ENCODE measurements at places on chromosomes 5 and 9.

GRCh38 chr5:128376577-128376976, 161.5 kb downstream of the FBN2 start:
- DNase-seq: no peak

DNA sequence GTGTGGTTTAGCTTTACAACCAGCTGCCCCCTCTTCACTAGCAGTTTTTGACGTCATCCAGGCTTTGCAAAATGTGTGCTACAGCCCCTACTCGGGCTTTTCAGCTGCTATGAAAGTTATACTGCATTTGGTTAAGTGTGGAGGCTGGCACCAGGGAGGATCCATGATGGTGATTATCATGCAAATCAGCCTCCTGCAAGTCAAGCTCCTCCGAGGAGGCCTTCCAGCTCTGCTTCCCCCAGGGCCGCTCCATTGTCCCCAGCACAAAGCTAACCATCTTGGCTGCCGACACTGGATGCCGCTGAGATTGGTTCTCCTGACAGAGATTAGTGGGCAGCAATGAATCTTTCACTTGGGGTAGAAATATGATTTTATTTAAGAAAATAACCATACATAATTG, 159.6 kb downstream of the NR2F1-AS1 start:
- DNase-seq: no peak

DNA sequence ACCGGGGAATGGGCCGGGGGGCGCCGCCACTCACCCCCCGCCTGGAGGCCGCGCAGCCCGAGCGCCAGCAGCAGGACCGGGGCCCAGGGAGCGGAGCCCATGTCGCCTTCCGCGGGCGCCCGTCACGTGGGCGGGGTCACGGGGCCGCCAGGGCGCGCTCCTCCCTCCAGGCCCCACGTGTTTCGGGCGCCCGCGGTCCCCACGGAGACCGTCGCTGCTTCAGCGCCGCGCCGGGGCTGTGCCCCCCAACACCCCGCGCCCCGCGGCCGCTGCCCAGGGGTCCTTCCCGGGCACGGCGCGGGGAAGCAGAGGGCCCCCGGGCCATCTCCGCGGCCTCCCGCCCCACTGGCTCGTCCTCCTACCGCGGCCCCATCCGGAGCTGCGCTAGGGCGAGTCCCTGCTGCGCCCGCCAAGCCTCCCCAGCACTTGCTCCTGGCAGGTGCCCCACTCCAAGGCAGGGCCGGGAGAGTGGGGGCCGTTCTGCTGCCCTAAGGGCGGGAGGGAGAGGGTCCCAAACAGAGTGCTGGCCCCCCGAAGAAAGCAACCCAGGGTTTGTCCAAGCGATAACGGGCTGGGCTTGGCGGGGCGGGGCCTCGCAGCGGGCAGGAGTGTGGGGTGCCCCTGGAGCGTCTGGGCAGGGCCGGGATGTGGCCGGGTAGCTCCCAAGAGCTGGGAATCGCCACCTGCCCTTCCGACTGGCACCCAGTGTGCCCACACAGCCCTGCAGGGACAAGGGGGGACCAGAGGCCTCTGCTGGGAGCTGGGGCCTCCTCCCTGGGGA, at the start of gene DPP7:
DPP7 (minus strand) TSS at position 121 of the 781 bp plus-strand sequence; CDS start at position 101, 20 bp downstream.
- DNase-seq: peak; percentile 84

GRCh38 chr5:120017513-120017912, 388.2 kb downstream of the FAM170A start:
- DNase-seq: no peak

DNA sequence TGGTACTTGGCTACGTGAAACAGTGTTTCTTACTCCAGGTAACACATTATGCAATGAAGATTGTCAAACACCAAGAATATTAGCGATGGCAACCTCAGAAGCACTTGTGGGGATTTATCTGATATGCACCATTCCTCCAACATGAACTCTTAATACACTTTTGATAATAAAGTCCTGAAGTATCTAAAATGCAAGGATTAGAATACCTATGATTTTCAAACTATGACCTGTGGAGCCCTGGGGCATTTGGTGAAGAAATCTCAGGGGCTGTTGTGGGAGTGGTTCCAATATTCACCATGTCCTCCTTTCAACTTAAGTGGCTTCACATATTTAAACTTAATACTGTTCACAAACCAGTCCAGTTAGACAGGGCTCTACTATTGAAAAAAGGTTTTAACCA, 214.6 kb upstream of the POU5F2 start:
- no peak for DNase-seq

- DNase-seq: no peak
Observed at GRCh38 chr9:116959809-116960208, 272.7 kb downstream of the TRIM32 start.

- DNase-seq: no peak
Observed at GRCh38 chr5:149635394-149635793, 54.1 kb downstream of the ARHGEF37 start.

DNA sequence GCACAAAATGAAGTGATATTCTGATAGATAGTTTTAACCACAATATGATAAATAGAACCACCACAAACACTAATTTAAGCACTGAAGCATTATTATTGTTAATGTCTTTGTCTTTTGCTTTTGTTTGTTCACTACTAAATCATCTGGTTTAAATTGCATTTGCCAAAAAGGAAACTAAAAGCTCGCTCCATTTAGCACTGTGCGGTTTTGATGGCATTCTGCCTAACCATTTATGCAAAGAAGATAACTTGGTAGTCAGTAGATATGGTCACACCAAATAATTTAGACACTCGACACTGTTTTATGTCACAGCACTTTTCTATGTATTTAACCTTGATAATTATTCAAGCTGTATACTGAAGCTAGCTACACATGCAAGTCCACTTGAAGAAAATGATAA, 849.8 kb upstream of the CDH6 start:
- DNase-seq: no peak

DNA sequence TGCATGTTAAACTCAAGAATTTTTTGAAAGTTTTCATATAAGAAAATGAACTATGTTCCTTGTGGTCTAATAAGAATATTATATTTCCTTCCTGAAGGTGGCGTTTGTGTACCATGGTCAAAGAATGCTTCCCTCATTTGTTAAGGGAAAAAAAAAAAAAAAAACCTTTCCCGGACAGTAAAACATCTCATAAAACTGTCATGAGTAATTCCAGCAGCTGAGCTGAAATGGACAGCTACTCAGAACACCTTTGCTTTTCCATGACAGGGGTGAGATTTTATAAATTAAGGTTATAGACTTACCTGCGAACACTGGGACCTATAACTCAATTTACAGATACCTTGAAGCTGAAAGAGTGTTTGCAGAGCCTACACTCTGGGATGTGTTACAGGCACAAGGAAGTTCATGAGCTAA, 113.2 kb upstream of the RANBP3L start:
- no peak for DNase-seq

DNA sequence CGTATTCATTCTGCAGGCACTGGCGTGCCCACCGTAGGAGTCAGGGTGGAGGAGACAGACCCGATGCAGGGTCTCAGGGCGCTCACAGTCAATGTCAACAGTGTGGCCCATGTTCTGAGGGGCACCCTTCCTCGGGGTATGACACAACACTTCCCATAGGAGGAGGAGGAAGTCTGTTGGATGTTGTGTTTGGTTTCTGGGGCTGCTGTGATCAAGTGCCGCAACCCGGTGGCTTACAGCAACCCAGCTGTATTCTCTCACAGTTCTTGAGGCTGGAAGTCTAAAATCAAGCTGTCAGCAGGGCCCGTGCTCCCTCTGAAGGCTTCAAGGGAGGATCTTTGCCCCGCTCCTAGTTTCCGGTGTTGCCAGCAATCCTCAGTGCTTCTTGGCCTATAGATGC, 5.6 kb upstream of the HNRNPAB start:
- DNase-seq: peak; percentile 16

- no peak for DNase-seq
Observed at GRCh38 chr5:142663246-142663645, 22.6 kb downstream of the FGF1 start.

DNA sequence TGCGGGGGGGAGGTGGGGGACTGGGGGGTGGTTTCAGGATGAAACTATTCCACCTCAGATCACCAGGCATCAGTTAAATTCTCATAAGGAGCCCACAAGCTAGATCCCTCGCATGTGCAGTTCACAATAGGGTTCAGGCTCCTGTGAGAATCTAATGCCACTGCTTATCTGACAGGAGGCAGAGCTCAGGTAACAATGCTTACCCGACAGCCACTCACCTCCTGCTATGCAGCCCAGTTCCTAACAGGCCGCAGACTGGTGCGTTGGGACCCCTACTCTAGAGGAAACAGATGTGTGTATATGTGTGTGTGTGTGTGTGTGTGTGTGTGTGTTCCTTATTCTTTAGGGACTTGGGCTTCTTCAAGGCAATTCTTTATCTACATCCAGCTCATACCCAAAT, 352.3 kb upstream of the CCNH start:
- DNase-seq: no peak

DNA sequence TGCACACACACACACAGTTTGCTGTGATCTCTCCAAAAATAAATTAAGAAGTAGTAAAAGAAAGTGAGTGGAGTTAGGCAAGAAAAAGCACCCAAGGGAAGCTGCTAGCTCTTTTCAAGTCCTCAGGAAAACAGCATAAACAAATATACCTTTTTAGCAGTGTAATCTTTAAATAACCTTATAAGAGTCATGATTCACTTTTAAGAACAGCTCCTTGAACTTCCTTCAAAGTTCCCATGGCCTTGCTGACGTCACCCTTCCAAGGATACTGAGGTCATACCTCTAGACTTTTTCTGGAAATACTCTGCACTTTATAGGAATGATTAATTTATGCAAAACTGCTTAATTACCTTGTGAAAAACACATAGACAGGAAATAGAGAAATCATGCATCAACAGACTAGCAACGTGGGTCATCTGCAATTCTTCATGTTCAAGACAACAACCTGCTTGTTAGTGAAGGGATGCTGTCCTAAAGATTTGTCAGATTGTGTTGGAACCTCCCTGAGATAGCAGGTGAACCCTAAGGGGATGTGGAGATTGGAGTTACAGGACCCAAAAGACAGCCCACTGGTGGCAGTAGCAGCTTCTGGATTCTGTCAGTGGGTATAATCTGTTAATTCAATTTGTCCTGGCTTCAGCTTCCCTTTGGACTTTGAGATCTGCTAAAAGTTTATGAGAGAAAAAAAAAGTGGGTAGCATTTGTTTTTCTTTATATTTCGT, 229.0 kb downstream of the ELAVL2 start:
- DNase-seq: no peak

GRCh38 chr5:133327946-133328401, 276.2 kb downstream of the HSPA4 start:
- DNase-seq: no peak

DNA sequence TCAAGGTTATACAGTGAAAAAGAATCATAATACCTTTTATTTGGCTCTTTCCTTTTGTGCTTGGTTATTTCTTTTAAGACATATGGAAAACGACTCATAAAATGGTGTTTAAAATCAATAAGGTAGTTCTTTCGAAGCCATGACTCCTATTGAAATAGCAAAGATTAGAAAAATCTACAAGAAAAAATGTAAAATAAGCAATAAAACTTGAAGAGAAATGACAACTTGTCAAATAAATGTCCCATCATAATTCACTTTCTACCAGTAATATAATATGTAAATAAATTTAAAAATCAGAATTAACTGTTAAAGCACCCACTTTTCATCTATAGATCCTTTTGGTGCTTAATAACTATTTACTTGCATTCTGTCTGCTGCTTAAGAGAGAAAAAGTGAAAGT, 12.5 kb downstream of the TEX10 start:
- no peak for DNase-seq

DNA sequence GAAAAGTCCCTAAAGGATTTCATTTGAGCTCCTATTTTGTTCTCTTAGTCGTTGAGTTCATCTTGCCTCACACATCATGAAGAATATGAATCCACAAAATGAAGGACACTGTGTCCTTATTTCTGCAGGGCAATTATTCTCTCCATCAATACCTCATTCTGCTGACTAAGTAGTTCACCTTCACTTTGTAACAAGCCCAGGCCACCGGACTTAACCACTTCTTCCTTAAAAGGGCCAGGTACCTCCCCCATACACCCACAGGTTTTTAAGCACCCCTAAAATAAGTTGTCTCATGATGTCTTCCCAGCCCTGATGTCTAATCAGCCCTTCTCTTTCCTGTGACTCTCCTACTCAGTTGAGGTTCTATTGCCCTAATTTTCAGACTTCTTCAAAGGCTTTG, 67.1 kb upstream of the PLPP6 start:
- no peak for DNase-seq

GRCh38 chr9:104974053-104974962, 46.4 kb upstream of the ABCA1 start:
- no peak for DNase-seq

DNA sequence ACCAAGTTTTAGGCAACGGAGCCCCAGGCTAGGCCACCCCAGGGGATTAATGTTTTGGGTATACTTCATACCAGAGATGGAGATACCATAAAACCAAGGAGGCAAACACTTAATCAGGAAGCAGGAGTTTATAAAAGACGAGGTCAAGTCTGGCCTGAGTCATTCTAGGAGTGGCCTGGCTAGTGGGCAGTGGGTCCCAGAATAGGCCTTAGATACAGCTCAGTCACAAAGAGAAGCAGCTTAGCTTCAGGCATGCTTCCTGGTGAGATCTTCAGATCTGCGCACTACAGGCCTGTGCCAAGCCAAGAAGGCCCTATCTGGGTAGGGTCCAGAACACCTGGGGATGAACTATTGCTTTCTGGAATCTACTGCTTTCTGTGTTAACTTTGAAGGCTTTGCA, 20.6 kb upstream of the NR5A1 start:
- no peak for DNase-seq

GRCh38 chr5:57455511-57456455, 26.8 kb downstream of the ACTBL2 start:
- DNase-seq: no peak

DNA sequence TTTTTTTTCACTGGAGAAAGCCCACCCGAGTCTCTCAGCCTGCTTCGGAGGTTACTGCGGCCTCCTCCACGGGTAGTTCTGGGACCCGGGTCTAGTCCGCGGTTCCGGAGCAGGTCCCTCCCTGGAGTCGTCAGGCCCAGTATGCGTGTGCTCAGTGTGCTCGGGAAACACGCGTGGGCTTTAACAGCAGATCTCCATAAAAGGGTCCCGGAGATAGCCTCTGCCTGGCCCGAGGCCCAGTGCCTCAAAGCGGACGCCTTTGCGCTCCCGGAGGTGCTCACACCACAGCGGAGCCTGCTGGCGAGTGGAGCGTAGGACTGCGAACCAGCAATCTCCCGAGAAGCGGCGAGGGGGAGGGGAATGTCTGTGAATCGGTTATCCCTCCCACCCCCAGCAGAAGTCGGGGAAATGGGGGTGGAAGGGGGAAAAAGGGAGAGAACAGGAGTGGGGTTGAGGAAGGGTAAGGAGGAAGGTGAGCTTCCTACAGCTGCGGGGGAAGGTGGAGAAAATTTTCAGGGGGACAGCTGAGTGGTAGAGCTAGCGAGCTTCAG, 28.7 kb downstream of the CDKN2A start:
- DNase-seq: no peak

DNA sequence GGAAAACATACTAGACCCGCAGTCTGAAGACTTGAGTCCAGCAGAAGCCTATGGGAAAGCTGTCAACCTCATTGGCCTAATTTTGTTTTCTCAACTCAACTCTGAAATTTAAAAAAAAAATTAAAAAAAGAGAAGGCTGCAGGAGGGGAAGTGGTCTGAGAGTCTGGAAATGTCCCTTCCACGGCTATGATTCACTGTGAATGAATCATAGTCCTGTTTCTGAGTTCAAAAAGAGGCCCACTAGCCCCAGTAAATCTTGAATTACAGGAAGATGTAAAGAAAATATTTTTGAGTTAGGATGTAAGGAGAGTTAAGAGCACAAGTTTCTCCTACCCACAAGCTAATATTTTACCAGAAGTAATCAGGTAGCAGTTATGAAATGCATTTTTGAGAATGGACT, 565.5 kb upstream of the DMAC1 start:
- no peak for DNase-seq

All from activated naive CD4-positive, alpha-beta T cell treated with anti-CD3 and anti-CD28 coated beads, Interleukin-2, amount 50 U/mL, for 72 hours (primary cell).